ENCODE measurements at places on chromosomes 13 and 19. TPM values are rescaled to one million over a fixed set of nuclear protein-coding genes. Genes with fewer than 3 reads are reported as not detected.

The C1QTNF9 gene
- total RNA-seq, result not detected

- H3K4me3 ChIP-seq, result no peak overlapping the region
- no peak for DNase-seq
- H3K36me3 ChIP-seq, result no peaks in the 10 kb centered on the region
- no peak overlapping the region for H3K27ac ChIP-seq
- H3K27me3 ChIP-seq, result no peaks in the 10 kb centered on the region
Observed at GRCh38 chr13:42086582-42086981, 38.1 kb downstream of the DGKH start.

The ANO8 gene
- total RNA-seq, result 15.1 TPM

DNA sequence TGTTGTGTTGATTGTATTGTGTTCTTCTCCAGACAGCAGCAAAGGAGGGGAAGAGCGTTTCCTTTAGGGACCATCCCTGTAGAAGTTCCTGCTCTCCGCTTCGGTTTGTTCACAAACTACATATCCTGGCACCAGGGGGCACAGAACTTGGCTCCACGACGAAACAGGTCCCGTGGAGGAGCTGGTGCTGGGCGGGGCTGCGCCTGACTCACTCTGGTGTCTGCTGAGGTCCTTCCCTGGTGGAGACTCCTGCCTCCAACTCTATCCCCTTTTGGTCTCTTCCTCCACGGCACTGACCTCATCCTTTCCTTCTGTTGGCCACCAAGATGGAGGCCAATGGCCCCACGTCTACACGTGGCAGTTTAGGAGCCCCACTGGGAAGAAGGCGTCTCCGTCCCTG, 14.7 kb downstream of the TMPRSS9 start:
- no peak overlapping the region for H3K4me3 ChIP-seq
- H3K4me1 ChIP-seq, result no peaks in the 10 kb centered on the region
- no peaks in the 10 kb centered on the region for H3K27me3 ChIP-seq
- DNase-seq, result no peak
- no peaks in the 10 kb centered on the region for H3K36me3 ChIP-seq

- H3K4me1 ChIP-seq, result peaks cover 8% of the 10 kb centered on the region
- no peak for DNase-seq
- H3K27me3 ChIP-seq, result no peaks in the 10 kb centered on the region
- peak overlapping the region; percentile 23 for H3K27ac ChIP-seq
- H3K4me3 ChIP-seq, result no peak overlapping the region
- H3K36me3 ChIP-seq, result no peaks in the 10 kb centered on the region
Observed at GRCh38 chr13:98222081-98222554, 45.0 kb upstream of the RNF113B start.

All from PC-9 (cell line).